CD4-positive, alpha-beta memory T cell (primary cell): ENCODE measurements at places on chromosomes 16 and 17. TPM values are rescaled to one million over a fixed set of nuclear protein-coding genes. Genes with fewer than 3 reads are reported as not detected.

DNA sequence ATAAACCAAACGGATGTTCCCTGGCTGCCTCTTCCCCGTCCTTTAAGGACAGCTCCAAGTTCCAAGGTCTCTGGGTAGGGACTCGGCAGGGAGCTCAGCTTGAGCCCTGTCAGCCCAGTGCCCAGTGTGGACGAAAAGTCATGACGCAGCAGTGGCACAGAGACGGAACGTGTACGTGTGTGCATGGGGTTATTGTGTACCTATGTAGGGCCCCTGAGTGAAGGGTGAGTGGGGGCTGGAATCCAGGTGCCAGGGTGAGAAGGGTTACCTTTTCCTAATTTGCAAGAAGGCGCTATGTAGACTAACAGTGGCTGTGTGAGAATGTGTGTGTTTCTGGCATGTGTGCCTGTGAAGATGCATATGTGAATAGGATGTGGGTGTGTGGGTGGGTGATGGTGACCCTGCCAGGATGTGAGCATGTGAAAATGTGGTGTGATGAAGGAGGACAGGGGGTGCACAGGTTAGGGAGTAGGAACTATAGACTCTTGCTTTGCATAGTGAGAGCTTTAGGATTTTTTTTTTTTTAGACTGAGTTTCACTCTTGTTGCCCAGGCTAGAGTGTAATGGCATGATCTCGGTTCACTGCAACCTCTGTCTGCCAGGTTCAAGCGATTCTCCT lies 6.0 kb downstream of the SCN4A start:
- peak; percentile 38 for DNase-seq
- peaks cover 12% of the 10 kb centered on the region for H3K4me1 ChIP-seq
- no peak overlapping the region for H3K27ac ChIP-seq
- no peaks in the 10 kb centered on the region for H3K36me3 ChIP-seq
- H3K27me3 ChIP-seq = no peaks in the 10 kb centered on the region

- no peak overlapping the region for H3K27ac ChIP-seq
- no peaks in the 10 kb centered on the region for H3K36me3 ChIP-seq
- no peaks in the 10 kb centered on the region for H3K4me1 ChIP-seq
- no peaks in the 10 kb centered on the region for H3K27me3 ChIP-seq
Observed at GRCh38 chr16:49956915-49957314, 68.1 kb upstream of the CNEP1R1 start.

BIRC5 gene
- 0.18 TPM for polyA plus RNA-seq

SETD6 gene
- polyA plus RNA-seq = 6.1 TPM

ACAP1 gene
- polyA plus RNA-seq = 264 TPM
